NCI-H1105 (cell line): ENCODE measurements at places on chromosomes 7 and 10.

GRCh38 chr7:148445260-148446044, 145.1 kb upstream of the C7orf33 start:
- DNase-seq = no peak

- no peak for DNase-seq
These were observed 77.5 kb downstream of the AFAP1L2 start for GRCh38 chr10:114326795-114327194.

DNA sequence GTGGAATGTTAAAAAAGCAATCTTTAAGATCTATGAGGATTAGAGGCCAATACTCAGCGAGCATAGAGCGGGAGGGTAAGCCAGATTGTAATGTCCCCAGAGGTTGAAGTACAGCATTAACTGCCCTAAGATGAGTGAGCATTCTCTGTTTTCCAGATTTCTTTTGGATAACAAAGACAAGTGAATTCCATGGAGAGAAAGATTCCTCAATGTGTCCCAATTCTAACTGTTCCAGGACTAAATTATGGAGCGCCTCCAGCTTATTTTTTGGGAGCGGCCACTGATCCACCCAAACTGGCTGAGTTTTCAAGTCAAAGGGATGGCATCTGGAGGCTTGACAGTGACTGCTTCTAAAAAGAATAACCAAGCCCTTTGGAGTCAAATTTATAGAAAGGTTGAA, 39.3 kb upstream of the AKR1C2 start:
- no peak for DNase-seq

- no peak for DNase-seq
These were observed 2.4 kb downstream of the SH2D4B start for GRCh38 chr10:80540136-80540535.

GRCh38 chr10:806451-807162, 117.1 kb upstream of the DIP2C start:
- DNase-seq = no peak

DNA sequence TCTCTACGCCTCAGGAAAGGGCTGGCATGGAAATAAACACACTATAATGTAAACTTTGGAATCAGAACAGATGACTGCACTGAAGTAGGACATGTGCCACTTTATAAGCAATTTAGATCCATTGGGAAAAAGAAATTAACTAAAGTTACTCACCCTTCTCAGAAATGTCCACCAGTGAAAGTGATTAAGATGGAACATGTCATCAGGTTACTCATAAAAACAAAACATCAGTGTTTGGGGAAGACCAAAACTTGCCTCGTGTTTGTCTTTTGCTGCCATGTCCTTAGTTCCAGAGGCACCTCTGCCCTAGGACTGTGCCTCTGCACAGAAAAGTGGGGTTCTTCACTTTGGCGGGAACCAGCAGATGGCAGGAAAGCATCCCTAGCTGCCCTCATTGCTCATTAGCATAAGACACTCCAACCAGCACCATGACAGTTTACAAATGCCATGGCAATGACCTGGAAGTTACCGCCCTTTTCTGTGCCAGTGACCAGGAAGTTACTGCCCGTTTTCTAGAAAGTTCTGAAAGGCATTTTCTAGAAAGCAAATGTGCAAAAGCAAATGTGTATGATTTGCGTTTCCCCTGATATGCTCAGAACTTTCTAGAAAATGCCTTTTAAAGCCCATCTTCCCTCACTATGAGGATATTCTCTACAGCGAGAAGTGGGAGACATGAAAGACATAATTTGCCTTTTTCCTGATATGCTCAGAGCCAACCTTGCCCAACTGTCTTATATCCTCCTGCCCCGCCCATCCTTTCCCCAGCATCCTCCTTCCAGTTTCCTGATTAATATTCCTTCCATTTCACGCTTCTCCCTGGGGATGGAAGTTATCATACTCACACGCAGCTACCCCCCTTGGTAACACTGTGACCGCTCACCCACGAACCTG, 258.2 kb downstream of the USP6NL start:
- no peak for DNase-seq

GRCh38 chr10:51802030-51802429, 102.6 kb upstream of the CSTF2T start:
- DNase-seq = no peak
